ENCODE measurements at places on chromosomes 16 and 17. TPM values are rescaled to one million over a fixed set of nuclear protein-coding genes. Genes with fewer than 3 reads are reported as not detected.

GRCh38 chr16:81967358-81967757 is 43.9 kb downstream of the SDR42E1 start:
- no peak for DNase-seq

- peak; percentile 81 for DNase-seq
Measured at GRCh38 chr17:33725675-33726271, 432.7 kb upstream of the ASIC2 start.

DNA sequence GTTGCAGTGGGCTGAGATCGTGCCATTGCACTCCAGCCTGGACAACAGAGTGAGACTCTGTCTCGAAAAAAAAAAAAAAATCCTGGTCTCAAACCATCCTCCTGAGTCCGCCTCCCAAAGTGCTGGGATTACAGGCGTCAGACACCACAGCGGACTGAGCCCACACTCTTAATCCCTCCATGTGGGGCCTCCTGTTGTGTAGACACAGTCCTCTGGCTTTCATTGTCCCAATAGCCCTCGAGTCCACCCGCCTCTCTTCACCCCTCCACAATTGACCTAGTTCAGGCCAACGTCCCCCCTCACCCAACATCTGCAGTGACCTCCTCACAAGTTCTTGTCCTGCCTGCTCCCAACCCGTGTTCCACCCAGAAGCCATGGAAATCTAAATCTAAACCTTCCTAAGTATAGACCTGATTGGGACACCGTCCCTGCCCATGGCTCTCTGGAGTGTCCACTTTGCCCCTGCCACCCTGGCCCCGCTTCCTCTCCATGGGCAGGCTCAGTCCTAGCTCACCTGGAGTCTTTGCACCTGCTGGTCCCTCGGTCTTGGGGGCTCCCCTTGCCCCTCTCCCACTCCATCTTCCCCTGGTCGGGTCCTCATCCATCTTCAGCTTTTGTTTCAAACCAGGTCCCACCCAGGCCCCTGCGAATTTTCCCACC is 46.7 kb downstream of the HAPSTR1 start:
- DNase-seq: no peak

GRCh38 chr16:5041600-5042133 is 7.9 kb upstream of the NAGPA start:
- no peak for DNase-seq

GRCh38 chr17:18267366-18267765 is 6.9 kb downstream of the MIEF2 start:
- DNase-seq: peak; percentile 45

- no peak for DNase-seq
Measured at GRCh38 chr17:47367257-47367656, 43.5 kb downstream of the EFCAB13 start.

- DNase-seq: no peak
Measured at GRCh38 chr16:79049040-79049439, 551.5 kb downstream of the MAF start.

DNA sequence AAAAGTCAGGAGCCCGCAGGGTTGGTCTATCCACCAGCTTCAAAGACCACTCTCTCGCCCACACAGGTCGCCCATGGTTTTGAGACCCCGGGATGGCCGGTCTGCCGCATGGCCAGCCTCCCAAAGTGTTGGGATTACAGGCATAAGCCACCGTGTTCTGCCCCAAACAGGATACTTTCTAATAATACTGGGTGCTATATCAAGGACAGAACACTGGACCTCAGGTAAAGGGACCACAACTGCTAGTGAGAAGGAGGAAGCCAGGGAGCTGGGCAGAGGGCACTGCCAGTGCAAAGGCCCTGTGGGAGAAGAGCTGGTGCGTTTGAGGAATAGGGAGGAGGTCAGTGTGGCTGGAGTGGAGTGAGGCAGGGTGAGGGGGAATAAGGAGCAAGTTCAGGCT is 34.1 kb downstream of the IL21R start:
- DNase-seq: no peak

DNA sequence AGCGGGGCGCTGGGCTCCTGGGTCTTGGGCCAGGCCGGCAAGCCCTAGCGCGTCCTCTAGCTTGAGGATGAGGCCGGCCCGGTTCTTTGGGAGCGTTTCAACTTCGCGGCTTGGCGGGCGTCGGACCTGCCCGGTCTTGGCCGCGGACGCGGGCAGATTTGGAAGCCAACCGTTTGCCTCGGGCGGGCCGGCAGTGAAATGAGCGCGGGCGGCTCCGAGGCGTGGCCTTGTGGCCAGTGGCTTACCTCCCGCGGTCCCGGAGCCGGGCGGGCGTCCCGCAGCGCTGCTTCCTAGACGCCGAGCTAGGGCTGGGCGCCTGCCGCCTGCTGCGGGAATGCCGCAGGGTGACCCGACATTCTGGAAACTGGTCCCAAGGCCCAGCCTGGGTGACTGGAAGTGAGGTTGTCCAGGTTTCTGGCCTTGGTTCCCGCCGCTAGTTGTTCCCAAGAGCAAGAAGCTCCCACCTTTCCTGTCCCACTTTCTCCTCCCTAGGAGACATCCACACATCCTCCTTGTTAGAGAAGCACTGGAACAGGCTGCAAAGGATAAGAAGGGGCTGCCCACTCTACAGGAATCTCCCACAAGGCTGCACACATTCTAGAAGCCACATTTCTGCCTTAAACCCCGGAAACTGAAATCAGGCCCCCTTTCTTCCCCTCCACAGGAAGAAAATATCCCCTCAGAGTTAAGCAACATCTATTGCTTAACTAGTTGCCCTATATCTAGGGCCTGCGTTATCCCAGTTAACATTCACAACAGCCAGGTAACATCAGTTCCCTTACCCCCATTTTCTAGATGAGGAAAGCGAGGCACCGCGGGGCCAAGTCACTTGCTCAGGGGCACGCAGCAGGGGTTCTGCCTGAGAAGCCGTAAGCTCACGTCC is 4.5 kb upstream of the CBX8 start:
- DNase-seq: peak; percentile 53

GRCh38 chr16:1413684-1414531 is 596 bp downstream of the UNKL start:
- peak; percentile 84 for DNase-seq

DNA sequence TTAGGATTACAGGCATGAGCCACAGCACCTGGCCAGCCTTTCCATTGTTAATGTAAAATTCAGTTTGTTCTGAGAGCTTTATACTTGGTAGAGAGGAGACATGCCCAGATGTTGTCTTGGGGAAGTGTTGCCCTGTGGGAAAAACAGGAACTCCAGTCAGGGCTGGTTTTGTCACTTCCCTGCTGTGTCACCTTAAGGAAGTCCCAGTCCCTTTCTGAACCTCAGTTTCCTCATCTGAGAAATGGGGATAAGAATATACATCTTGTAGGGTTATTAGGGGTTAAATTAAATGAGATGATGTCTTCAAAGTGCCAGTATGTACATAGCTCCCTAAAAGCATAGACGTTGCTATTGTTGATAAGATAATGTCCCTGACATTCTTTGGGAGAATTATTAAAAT is 25.3 kb downstream of the CLEC16A start:
- DNase-seq: no peak

GRCh38 chr16:49800876-49801275 is 55.0 kb downstream of the ZNF423 start:
- no peak for DNase-seq

DNA sequence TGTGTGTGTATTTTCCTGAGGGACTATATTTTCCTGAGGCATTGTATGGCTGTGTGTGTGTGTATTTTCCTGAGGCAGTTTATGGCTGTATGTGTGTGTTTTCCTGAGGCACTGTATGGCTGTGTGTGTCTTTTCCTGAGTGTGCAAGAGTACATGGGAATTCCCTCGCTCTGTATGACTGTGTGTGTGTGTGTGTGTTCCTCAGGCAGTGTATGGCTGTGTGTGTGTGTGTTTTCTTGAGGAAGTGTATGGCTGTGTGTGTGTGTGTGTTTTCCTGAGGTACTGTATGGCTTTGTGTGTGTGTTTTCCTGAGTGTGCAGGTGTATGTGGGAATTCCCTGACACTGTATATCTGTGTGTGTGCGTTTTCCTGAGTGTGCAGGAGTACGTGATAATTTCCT is 4.1 kb downstream of the ZNF778 start:
- no peak for DNase-seq

- peak; percentile 76 for DNase-seq
Measured at GRCh38 chr17:19713462-19713861, 2.9 kb downstream of the SLC47A2 start.

DNA sequence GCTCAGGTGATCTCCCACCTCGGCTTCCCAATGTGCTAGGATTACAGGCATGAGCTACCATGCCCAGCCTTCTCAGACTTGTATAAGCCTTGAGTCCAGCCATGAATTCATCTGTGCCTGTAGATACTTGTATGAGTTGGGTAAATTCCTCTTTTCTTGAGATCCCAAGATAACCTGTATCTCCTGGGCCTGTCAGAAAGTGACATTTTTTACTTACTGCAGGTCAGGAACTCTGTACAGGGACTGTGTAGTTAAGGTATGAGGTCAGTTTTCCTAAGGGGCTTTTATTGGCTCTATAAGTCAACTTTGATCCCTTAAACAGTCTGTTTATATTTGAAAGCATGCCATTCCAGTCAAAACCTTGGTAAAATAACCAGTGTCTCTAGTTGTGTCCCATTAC is 106.3 kb upstream of the HAS3 start:
- no peak for DNase-seq

DNA sequence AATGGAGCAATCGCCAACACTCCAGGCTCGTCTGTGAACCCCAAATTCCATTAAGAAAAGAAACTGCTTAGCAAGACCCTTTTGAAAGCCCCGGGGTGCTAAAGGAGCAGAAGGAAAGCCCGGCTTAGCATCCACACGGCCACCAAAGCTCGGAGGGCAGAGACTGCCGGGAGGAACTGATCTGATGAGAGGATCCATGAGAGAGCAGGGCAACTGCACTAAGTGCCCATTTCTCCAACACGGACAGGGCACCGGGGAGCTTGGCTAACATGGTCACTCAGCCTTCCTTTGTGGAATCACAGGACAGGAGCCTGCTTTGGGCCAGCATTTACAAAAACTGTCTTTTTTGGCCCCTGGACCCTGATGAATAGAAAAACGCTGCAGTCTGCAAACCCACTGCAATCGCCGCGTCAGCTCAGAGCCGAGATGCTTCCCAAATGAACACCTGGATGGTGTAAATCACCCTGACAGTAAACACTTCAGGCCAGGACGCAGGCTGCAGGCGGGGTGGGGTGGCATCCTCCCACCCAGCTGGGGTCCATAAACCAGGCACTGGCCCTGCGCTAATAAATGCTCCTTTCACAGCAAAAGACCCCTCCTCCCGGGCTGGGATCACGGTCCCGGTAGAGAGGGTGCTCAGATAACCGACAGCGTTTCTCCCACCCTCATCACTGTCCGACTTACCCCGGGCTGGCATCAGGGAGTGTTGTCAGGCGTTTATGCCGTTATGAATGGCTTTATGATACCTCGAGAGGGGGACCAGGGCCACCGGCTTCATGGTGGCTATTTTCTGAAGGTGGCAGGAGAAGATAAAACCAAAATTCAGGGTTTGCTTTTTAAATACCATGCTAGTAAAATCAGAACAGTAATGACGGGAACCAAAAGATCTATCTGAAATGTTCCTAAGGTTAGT is 299.5 kb downstream of the IRF8 start:
- DNase-seq: no peak

GRCh38 chr16:69566240-69566980 is 644 bp downstream of the NFAT5 start:
- peak; percentile 57 for DNase-seq

DNA sequence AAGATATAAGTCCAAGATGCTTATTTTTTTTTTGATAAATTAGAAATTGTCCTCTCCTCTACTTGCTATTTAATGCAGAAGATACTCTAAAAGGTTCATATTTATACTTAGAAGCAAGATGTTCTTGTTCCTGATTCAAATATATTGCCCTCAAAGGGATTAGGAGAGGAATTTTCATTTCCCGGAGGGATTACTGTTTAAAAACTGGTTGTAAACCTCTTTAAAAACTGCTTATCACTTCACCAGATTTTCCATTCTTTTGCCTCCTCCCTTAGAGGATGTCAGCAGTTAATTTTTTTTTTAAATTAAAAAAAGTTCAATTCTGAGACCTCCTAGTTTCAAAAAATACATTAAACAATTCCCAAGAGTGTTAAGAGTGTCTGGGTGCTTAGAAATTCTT is 2.8 kb downstream of the TENT4B start:
- no peak for DNase-seq

DNA sequence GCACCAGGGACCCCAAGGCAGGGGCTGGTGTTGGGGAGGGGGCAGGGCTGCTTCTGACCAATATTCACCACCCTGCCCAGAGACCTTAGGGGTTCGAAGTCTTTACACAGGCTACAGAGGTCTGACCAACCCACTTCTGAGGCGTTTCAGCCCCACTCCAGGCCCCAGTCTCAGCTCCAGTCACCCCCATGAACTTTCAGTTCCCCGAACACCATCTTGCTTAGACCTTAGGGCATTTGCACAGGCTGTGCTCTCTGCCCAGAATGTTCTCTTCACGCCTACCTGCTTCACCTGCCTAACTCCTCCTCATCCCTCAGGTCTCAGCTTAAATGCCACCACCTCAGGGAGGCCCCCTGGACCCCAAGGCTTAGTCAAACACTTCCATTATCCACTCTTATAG is 25.8 kb upstream of the CPNE2 start:
- DNase-seq: no peak

- peak; percentile 57 for DNase-seq
Measured at GRCh38 chr17:38419508-38419981, 8.7 kb upstream of the ARHGAP23 start.

The ATP1B2 gene
- total RNA-seq: 14.9 TPM

The C16orf89 gene
- total RNA-seq: 4.2 TPM

The CCL11 gene
- total RNA-seq: not detected

The RCVRN gene
- not detected for total RNA-seq

The BCAR1 gene
- 140 TPM for total RNA-seq

The CASKIN2 gene
- total RNA-seq: 21.5 TPM

The SLX1A gene
- total RNA-seq: 27.3 TPM

The KRT36 gene
- not detected for total RNA-seq

The VMP1 gene
- total RNA-seq: 112 TPM

The MYO1D gene
- total RNA-seq: 28.6 TPM

The MT1X gene
- total RNA-seq: 293 TPM

The TCAP gene
- total RNA-seq: 0.74 TPM

Data from GM23338 (cell line).